ENCODE measurements at places on chromosomes 7 and 10.

GRCh38 chr7:41702635-41703371 is at the start of gene INHBA:
Gene INHBA (minus strand): TSS chr7:41703090. CDS start chr7:41700374, 2,716 bp downstream.
- DNase-seq, result no peak

- DNase-seq, result no peak
Observed at GRCh38 chr7:69199661-69200060, 398.6 kb upstream of the AUTS2 start.

- DNase-seq, result no peak
Observed at GRCh38 chr7:114294036-114294435, 120.6 kb upstream of the FOXP2 start.

DNA sequence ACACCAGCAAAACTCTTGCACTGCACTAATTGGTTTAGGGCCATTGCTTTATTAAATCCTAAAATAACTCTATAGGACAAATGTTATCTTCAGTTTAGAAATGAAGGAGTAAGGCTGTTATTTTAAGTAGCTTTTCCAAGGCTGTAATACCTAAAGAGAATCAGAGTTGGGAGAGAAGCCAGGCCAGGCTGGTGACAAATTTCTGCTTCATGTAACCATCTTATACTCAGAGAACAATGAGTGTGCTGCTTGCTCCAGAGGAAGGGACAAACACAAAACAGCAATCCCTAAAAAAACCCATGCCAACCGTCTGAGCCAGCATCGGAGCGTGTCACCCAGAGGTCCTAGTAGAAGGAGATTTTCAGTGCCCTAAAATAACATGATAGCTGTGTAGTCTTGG is 49.7 kb upstream of the TARP start:
- no peak for DNase-seq

DNA sequence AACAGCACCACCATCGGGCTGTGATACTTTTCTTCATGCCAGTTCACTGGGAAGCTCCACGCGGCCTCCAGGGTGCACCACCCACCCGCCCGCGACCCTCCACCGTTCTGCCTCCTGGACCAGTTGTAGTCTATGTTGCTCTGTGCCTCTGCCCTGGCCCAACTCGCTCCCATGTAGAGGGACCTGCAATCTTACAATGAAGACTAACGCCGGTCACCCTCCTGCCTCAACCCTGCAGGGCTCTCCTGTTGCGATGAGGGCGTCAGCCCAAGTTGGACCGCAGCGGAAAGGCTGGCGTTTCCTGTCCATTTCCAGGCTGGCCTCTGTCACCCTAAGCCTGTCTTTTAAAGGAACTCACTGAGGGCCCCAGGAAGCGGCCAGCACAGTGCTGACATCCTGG is 34.9 kb downstream of the IL15RA start:
- DNase-seq, result no peak

DNA sequence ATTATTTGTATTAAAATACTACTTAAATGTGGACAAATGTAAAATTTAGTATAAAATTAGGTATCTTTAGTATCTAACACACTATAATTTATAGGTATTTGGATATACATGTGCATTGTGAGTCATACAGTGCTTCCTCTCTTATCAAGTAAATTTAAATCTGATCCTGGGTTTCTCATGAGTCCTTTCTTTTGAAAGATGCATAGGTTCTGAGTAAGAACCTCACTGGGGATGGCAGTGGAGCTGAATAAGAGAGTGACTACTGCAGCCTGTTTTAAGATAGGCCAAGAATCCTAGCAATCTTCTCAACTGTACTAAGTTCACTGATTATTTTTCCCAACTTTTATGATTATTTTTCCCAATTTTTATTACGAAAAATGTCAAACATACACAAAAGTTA is 16.2 kb downstream of the CEP55 start:
- no peak for DNase-seq

DNA sequence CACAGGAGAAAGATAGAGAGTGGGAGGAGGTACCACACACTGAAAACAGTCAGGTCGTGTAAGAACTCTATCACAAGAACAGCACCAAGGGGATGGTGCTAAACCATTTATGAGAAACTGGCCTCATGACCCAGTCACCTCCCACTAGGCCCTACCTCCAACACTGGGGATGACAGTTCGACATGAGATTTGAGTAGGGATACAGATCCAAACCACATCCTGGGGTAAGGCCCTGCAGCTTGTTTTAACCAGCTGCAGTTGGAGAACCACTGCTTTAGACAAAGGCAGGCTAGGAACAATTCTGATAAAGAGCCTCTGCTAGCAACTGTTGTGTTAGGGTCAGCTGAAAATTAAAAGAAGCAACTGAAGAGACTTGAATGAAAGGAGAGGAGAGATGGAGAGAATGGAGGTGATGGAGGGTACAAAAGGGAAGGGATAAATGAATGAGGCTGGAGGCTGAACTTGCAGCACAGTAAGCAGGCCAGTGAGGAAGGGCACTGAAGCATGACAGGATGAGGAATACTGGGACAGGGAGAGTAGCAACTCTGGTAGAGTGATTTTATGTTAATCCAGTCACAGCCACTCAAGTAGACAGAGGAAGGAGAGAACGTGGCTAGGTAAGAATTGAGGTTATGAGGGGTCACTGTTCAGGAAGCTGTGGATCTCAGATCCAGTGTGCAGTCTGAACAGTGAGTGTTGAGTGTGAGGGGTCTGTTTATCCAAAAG is 23.6 kb downstream of the MEST start:
- no peak for DNase-seq

DNA sequence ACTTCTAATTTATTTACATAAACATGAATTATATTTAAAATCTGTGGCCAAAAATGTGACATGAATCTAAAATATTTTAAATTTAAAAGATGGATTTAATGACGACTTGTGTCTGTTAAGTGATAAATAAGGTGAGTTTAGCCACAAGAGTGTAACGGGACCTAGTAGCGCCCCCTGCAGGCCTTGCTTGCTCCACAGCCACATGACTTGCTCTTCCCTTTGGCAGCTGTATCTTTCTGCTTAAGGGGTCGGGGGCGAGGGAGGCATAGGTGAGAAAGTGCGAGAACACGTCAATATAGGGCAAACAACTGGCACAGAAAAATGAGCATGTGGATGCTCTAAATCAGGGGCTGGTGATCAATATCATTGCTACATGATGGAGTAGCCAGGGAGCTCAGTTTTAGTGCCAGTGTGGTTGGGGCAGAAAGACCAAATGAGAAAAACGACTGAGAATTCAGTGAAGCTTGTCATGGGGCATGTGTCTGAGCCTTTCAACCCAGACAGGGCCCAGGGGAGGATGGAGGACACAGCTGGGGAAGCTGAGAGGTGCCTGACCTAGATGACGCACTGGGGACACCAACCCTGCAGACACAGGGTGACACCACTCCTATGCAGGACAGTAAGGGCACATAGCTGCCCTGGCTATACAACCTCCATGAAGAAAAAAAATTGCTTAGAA is 49.8 kb downstream of the PAXIP1 start:
- DNase-seq, result no peak

DNA sequence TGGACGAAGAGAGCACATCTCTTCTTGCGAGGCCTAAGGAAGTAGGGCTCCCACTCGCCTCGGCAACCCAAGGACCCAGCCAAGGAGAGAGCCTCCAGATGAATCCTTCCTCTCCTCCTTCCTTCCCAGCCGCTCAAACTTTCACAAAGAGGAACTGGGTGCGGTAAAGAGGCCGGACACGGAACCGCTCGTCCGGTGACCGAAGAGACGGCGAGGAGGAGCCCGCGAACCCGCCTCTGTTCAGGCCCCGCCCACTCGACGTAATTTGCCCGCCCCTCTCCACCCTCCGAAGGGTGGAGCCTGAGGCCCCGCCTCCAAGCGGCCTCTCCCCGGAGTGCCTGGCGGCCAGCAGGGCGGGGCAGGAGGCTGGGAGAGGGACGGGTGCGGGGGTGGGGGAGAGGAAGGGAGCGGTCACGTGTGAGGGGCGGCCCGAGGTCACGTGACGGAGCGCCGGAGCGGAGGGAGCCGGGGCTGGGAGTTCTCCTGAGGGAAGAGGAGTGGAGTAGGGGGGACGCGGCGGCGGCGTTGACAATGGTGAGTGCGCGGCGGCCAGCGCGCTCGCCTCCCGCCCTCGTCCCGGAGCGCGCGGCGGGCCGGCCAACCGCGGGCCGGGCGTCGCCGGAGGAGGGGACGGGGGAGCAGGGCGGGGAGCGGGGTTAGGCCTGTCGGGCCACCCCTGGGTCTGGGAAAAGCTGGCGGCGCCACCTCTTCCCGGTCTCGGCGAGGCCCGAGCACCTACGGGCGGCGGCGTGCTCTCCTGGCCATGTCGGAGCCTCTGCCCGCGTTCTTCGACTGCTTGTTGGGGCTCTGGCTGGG is at the start of gene VPS26A:
Gene VPS26A, plus strand, starts transcription at position 432 of the 816 bp plus-strand sequence. Its CDS starts 100 bp downstream, at position 532.
- DNase-seq, result peak; percentile 97
